ENCODE measurements at places on chromosomes 3 and 15.
A peak's percentile ranks its signal among the peaks of the same experiment; 100 is the strongest.

DNA sequence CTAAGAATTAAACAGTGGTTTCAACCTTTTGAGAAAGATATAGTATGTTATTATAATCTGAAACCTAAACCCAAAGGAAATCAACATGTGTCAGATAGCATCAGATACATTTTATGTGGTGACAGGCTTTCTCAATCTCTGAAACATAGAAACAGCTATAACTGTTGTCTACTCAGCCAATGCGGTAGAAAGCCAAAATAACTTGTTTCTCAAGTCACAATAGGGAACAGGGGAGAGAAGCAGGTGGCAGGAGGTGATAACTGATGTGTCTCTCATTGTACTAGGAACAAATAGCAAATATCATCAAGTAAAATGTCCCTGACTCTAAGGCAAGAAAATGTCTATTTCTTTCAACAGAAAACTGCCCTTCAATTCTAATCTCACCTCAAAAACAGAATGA is 38.6 kb downstream of the DENND6A start:
- no peak for DNase-seq

GRCh38 chr15:91472316-91472756 is 372.3 kb downstream of the SV2B start:
- DNase-seq: no peak

DNA sequence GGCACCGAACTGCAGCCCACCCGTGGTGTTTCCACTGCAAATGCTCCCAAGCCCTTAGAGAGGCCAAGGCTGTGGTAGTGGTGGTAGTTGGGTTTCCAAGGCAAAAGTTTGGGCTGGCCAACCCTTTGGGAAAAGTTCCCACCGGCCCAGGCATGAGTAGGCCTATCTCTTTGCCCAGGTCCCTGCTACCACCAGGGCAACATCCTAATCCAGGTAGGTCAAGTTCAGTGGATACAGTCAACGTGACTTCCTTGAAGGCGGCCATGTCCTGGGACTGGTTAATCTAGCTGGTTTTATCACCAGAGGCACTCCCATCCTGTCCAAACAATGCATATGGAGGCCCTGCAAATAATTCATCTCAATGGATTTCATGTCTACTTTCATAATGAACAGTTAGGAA is 1.6 kb upstream of the ONECUT1 start:
- no peak for DNase-seq

GRCh38 chr3:143699424-143699823 is 148.8 kb downstream of the SLC9A9 start:
- no peak for DNase-seq

DNA sequence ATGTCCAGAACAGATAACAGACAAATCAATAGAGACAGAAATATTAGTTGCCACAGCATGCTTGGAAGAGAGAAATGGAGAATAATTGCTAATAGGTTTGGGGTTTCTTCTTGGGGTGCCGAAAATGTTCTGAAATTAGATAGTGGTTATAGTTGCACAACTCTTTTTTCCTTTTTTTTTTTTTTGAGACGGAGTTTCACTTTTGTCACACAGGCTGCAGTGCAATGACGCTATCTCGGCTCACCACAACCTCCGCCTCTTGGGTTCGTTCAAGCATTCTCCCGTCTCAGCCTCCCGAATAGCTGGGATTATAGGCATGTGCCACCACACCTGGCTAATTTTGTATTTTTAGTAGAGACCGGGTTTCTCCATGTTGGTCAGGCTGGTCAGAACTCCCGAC is 163.3 kb downstream of the PLCH1 start:
- no peak for DNase-seq

DNA sequence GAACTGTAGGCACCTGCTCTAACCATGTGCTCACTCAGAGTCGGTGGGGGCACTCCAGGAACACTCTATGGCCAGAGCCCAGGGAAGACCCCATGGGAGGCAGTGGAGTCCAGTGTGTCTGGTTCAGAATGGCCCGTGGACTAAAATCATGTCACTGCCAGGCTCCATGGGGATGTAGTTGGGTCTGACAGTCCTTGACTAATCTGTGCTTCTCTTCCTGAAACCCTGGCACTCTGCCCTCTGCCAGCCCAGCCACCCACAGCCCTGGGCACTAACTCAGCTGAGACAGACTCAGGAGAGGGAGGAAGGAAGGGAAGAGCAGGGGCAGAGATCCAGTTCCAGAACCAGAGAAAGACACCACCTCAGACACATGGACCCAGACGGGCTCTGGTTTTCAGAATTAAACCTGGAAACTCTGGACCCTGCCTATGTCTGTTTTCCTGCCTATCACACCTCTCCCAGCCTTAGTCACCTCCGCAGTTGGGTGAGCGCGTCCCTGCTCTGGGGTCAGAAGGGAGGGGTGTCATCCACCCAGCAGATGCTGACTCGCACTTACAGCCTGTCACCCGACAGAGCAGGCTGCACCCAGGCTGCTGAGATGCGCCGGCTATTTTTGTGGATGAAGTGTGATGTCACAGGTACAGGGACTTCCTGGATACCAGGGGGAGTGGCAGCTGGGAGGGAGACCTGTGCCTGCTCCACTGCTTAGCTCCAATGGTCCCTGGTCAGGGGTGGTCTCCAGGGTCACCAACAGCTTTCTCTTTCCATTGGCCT is 56.8 kb upstream of the INSYN1 start:
- no peak for DNase-seq

DNA sequence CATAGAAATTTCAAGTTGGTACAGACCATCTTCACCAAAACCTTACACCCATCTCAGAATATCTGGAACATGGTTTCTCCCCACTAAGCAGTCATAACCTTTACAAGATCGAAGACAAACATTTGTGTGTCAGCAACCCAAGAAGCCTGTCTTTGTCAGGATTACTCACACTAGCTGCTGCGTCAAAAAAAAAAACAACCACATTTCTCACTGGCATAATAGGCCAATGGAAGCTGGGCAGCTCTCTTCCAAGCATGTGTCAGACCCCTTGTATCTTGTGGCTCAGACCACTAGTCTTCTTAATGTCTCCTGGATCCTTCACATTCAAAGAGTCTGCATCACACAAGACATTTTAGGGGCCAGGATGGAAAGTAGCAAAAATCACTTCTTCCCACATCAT is 266.9 kb upstream of the IGF1R start:
- no peak for DNase-seq

- no peak for DNase-seq
Observed at GRCh38 chr3:137360531-137361201, 402.9 kb downstream of the IL20RB start.

GRCh38 chr3:131020122-131020693 is 6.4 kb downstream of the ASTE1 start:
- DNase-seq: no peak

DNA sequence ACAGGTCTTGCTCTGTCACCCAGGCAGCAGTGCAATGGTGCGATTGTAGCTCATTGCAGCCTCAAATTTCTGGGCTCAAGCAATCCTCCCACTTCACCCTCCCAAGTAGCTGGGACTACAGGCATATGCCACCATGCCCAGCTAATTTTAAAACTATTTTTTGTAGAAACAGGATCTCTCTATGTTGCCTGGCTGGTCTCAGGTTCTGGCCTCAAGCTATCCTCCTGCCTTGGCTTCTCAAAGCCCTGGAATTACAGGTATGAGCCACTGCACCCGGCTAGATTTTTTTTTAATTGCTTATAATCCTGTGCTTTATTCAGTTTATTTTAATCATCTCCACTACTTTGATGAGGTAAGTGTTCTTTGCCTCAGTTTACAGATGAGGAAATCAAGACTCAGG is 156.5 kb downstream of the CHDH start:
- DNase-seq: no peak

DNA sequence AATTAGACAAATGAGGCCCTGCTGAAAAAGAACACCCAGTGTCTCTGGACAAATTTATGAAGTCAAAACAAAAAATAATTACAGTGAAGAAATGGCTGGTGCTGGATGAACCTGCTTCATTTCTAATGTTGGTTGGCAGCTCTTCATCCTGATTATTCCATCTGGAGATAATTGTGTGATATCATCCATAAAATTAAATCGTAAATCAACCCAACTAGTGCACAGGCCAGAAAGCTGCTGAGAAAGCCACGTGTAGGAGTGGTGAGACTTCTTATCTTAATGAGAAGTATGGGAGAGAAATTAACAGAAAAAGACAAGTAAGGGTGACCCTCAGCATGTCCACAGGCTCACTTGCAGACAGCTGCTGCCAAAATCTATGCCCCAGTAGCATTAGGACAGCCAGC is 465.2 kb upstream of the TGFBR2 start:
- no peak for DNase-seq

GRCh38 chr3:117927825-117928224 is 1106.8 kb downstream of the IGSF11 start:
- DNase-seq: no peak

DNA sequence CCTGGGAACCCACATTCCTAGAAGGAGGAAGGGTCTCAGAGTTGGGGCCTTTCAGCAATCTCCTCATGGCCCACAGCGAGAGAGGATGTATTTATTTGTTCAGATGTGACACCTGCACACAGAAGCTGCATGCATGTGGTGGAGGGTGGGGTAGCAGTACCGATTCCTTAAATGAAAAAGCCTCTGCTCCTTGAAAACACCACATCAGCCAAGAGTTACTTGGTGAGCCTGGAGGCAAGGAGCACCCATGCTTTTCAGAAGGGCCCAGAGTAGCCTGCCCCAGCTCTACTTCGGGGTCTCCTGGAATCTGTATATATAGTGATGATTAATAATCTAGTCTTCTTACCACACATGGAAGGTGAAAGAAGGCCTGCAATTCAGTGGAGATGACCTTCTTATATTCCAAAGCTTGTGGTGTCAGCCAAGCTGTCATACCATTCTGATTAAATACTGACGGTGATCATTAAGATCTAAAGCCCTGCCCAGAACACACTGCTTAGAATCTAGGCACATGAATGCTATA is 33.5 kb downstream of the SEMA6D start:
- no peak for DNase-seq

DNA sequence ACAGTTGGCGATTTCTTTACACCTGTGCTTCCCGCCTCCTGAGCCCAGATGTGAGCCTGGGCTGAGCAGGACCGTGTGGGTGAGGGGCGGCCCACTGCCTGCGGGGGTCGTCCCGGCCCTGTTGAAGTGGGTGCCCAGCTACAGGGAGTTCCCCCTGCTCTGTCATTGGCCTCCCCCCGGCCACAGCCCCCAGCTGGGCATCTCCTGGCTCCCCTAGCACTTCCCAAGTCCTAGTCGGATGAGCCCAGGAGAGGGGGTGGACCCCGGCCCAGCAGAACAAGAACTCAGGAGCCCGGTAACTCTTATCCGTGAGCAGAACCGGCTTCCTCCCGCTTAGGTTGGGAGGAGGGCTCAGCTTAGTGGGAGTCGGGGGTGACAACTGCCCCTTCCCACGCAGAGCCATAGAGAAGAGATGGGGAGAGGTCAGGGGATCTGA is 757 bp downstream of the PAQR5 start:
- no peak for DNase-seq

DNA sequence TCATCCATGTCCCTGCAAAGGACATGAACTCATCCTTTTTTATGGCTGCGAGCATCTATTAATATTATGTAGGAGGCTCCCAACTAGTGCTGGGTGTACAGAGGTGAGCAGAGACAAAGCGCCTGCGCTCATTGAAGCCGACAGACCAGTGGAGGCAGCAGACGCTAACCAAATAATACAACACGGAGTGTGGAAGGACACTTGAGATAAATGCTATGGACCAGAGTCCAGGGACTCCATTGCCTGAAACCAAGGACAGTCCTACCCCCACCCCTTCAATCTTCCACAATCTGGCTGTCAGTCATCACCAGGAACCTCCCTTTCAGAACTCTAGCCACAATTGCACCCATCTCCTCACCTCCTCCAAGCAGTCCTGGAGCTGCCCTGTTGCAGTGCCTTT is 41.5 kb downstream of the KLHL6 start:
- DNase-seq: no peak

- DNase-seq: no peak
Observed at GRCh38 chr15:78624651-78625590, 4.1 kb upstream of the CHRNA3 start.

- DNase-seq: no peak
Observed at GRCh38 chr15:82044373-82045178, 1.2 kb downstream of the MEX3B start.

- peak; percentile 65 for DNase-seq
Observed at GRCh38 chr3:143120716-143121240, 1.2 kb downstream of the CHST2 start.

DNA sequence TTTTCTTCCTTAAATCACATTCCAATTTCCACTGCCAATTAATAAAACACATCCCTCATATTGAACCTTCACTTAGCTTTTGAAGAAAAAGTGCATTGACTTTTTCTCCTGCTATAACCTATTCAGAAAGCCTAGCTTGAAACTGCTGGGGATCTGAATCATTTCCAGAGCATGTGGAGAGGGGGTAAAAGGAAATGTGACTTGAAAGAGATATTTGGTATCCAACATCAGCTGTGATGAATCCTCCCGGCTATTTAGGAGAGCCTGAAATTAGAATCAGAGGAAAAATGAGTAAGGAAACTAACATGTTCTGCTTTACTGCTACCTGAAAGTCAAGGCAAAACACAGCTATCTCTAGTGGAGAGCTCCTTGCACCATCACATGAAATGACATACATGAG is 2.6 kb upstream of the GNB5 start:
- DNase-seq: no peak

Data from ascending aorta (tissue), 2 donors.